ENCODE measurements at places on chromosomes 11 and 22.

GRCh38 chr22:38034278-38034882 is 22.8 kb upstream of the PICK1 start:
- no peak for DNase-seq

- no peak for DNase-seq
Observed at GRCh38 chr22:22424210-22424800, 84.2 kb downstream of the ZNF280B start.

DNA sequence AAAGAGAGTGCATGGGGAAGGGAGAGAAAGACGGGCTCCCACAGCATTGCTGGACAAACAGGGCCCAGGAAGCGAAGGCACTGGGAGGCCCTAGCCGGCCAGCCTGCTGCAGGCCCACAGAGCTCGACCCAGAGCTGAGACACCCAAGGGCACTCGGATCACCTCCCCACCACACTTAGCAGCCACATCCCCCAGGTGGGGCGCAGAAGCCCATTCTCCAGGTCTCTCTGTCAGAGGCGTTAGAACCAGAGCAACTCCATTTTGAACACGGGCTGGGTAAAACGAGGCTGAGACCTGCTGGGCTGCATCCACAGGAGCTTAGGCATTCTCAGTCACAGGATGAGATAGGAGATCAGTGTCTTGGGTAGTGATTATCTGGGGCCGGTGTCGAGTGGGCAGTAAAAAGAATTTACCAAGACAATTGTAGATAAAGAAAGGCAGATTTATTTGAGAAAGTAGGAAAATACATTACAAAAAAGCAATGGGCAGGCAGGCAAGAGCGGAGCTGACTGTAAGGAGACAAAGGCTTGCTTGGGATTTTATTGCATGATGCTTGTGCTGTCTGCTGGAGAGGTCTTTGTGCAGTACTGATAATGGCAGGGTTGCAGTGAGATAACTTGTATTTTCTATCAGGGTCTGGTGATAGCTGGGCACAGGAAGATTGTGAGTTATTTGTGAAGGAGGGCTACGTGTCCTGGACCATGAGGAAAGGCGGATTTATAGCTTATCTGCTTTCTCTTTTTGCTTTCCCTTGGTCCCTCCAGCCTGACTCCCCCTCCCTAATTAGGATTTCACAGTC is 13.4 kb upstream of the CAPN5 start:
- DNase-seq, result no peak

- no peak for DNase-seq
Observed at GRCh38 chr22:20749453-20749852, 24.5 kb upstream of the SERPIND1 start.

- DNase-seq, result no peak
Observed at GRCh38 chr11:111540114-111540936, at the start of gene LAYN. LAYN (plus strand) TSS chr11:111540720; CDS start chr11:111540844, 124 bp downstream.

- DNase-seq, result no peak
Observed at GRCh38 chr11:44529895-44530412, 35.5 kb upstream of the CD82 start.

- no peak for DNase-seq
Observed at GRCh38 chr11:17512101-17512500, 32.1 kb downstream of the USH1C start.

DNA sequence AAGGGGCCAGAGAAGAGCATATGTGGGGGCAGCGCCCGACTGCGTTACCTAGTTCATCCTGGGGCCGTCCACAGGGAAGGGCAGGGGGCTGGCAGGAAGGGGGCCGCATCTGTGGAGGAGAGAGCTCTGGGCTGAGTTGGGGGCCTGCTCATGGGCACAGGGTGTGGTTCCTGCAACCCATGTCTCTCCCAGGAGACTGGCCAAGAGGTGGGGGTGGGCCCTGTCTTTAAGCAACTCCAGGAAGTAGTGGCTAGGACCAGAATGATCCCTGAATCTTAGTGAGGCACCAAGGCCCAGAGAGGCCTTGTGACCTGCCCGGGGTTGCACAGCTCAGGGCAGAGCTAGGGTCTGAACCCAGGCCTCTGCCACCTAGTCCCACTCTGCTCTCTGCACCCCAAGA is 21.9 kb downstream of the CSNK1E start:
- no peak for DNase-seq

DNA sequence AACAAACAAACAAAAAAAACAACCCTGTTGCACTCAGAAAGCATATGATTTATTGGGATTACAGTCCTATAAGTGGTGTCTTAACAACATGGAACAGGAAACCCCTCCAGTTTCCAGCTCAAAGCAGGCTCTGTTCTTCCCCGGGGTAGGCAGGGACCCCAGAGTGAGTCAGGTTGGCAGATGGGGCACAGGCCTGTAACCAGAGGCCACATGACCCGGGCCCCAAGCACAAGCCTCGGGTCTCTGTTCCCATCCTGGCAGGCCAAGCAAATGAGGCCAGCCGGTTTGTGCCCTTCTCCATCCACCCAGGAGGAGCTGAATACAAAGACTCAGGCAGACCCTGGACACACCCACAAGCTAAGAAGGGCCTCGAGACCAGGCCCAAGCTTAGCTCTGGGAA is 75.8 kb downstream of the NAT10 start:
- no peak for DNase-seq

DNA sequence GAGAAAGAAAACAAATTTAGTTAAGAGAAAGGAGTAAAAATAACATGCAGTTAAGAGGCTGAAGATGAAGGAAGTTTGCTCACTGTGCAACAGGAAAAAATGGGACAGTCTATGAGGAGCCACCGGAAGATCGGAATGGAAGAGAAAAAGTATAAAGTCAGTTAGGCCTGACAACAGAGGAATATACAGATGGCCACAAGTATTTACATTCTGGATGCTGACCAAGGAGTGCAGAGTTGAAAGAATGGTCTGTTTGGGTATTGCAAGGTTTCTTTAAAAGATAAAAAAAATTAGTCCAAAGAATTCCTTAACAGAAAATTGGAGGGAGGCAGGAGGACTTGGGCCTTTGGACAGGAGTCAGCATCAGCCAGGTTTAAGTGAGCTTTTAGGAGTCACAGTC is 37.5 kb downstream of the RBFOX2 start:
- no peak for DNase-seq

GRCh38 chr22:20577549-20577975 is 70.2 kb downstream of the MED15 start:
- DNase-seq, result no peak

DNA sequence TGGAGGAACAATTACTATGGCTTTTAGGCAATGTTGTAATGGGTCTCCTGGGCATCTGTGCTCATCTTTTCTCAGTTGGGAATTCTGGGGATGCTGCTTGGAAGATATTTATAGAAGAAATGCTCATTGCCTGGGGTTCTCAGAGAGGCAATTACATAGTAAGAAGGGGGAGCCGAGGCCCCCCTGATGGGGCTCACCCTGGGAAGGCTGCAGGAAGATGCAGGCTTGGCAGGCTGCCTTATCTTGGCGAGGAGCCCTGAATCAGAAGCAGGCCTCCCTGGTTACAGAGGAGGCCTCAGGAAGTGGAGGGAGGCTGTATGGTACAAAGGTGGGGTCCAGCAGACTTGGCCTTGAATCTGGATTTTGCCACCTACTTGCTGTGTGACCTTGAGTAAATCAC is 60.6 kb upstream of the CRYBB3 start:
- no peak for DNase-seq

DNA sequence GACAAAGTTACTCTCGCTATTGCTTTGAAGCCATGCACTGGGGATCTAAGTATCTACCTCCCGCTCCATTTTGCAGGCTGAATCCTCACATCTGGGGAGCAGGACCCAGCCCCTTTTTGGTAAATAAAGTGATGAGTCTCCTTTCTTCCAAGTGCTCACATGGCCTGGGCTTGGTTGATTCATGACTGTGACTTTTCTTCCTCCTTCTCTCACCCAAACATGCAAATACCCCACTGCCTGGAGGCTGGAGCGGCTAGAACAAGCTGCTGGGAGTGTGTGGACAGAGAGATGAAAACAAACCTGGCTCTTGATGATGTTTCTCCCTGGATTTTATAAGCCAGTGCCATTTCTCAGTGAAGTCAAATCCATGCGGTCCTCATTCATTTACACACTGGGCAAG is 72.7 kb downstream of the TRIM29 start:
- DNase-seq, result no peak

GRCh38 chr11:68880851-68881250 is 22.8 kb downstream of the MRPL21 start:
- DNase-seq, result no peak

- no peak for DNase-seq
Observed at GRCh38 chr22:37680191-37680851, 4.9 kb downstream of the LGALS1 start.

DNA sequence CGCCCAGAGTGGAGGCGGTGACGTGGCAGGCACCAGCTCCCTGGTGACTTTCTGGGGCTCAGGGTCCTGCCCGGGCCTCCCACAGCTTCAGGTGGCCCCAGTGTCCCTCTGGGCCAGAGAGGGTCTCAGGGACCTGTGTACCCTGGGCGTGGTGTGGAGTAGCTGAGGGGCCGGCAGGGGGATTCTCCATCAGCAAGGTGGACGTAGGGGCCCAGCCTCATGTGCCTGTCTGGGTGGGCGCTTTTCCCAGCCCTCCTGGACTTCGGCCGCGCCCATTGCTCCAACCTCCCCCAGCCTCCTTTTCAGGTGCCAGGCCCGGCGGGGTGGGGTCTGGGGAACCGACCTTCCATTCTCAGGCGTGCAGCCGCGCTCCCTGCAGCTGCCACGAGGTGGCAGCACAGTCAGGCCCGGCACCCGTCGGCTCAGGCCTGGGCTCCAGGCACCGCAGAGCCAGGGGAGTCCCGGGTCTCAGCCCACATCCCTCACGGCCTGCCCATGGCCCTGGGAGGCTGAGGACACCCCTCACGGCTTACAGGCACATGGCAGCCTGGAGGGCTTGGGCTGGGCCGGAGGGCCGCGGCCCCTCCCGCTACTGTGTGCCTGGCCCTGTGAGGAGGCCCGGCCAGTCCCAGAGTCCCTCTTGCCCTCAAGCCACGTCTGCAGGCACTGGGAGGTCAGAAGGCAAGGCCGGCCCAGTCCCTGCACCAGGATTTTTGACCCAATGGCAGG is 19.9 kb upstream of the MUC5B start:
- DNase-seq, result no peak

GRCh38 chr11:72243173-72244059 is 560 bp downstream of the PHOX2A start:
- no peak for DNase-seq

- DNase-seq, result no peak
Observed at GRCh38 chr11:95799546-95799945, 9.2 kb downstream of the CEP57 start.

DNA sequence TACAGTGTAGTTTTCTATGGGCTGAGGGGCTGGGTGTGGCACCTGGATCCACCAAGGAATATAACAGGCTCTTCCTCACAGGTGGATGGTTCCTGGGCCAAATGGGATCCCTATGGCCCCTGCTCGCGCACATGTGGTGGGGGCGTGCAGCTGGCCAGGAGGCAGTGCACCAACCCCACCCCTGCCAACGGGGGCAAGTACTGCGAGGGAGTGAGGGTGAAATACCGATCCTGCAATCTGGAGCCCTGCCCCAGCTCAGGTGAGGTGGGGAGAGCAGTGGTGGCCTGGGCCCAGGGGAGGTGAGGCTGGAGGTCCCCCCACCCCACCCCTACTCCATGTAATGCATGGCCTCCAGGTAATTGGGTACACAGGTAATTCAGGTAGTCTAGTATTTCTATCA is 20.7 kb downstream of the ADAMTS15 start:
- no peak for DNase-seq

DNA sequence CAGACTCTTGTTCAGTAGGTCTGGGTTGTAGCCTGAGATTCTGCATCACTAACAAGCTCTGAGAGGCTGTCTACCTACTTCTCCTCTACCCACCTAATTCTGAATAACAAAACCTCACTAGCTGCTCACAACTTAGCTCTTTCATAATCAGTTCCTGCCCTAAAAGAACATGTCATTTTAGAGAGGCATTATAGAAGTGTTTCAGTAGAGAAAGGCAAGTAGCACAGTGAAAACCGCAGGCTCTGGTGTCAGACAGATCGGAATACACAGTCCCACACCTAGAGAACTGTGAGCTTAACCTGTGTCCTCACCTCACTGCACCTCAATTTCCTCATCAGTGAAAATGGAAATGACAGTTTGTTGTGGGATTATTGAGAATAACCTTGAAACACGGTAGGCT is 1337.6 kb upstream of the TENM4 start:
- no peak for DNase-seq

- DNase-seq, result no peak
Observed at GRCh38 chr11:2002042-2002776, 4.6 kb upstream of the H19 start.

- peak; percentile 17 for DNase-seq
Observed at GRCh38 chr22:38927033-38927781, 30.2 kb upstream of the APOBEC3A start.

- no peak for DNase-seq
Observed at GRCh38 chr11:35143297-35144135, 4.5 kb downstream of the CD44 start.

DNA sequence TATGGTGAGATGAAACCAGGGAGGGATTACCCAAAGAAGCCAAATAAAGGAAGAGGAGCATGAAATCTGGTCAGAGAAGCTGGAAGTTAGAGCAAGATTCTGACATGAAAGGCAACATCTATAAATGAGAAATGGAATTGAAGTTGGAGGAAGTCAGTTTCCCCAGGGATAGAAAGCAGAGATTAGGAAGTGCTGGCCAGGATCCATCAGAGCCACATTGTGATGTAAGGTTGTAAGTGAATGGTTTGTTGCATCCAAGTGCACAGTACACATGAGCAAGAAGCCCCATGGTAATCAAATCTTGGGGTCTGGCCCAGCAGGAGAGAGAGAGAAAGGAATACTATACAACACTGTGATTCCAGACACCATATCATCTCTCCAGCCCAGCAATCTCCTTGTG is 6.6 kb upstream of the NLRP10 start:
- DNase-seq, result no peak

GRCh38 chr11:121437018-121437685 is 15.0 kb upstream of the SORL1 start:
- no peak for DNase-seq

GRCh38 chr11:14908214-14908880 is 16.3 kb upstream of the CYP2R1 start:
- DNase-seq, result no peak

DNA sequence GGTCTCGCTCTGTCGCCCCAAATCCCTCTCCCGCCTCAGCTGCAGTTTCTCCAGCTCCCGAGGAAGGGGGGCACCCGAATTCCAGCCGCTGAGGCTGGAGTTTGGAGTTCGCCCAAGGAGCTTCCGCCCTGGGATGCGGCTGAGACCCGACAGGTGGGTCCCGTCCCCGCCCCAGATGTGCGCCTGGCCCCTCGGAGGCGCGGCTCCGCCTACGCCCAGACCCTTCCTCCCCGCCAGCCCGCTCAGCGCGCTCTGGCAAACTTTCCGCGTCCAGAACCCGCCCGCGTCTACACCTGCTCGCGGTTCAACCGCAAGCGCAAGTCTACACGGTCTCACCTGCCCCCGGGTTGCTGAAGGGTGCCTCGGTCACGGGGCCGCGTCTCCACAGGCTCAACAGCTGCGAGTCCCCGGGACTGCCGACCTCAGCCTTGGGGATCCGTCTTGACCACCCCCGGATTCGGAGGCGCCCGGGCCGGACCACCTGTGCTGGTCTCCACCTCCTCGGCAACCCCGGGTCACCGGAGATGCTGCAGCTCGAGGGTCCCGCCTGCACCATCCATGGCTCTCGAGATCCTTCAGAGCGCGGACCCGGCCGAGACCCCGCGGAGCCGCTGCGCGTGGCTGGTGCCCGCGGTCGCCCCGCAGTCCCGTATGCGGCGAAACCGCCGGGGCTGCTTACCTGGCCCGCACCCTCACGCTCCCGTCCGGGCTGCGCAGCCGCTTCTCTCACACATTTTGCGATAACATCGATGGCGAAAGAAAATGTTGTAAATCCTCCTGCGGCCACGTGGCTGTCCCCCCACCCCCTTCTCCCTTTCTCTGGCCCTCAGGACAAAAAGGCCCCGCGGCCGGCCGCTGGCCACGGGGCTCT is 63.6 kb downstream of the NFAM1 start:
- DNase-seq, result peak; percentile 15

- DNase-seq, result no peak
Observed at GRCh38 chr11:88454881-88455280, 117.3 kb upstream of the CTSC start.
